ENCODE measurements at places on chromosomes 16 and 17. TPM values are rescaled to one million over a fixed set of nuclear protein-coding genes. Genes with fewer than 3 reads are reported as not detected.

- no peak for DNase-seq
Observed at GRCh38 chr16:8493972-8494371, 96.3 kb downstream of the TMEM114 start.

- no peak for DNase-seq
Observed at GRCh38 chr17:40873801-40874200, 6.8 kb upstream of the KRT12 start.

Gene KRTAP4-5
- total RNA-seq = not detected

DNA sequence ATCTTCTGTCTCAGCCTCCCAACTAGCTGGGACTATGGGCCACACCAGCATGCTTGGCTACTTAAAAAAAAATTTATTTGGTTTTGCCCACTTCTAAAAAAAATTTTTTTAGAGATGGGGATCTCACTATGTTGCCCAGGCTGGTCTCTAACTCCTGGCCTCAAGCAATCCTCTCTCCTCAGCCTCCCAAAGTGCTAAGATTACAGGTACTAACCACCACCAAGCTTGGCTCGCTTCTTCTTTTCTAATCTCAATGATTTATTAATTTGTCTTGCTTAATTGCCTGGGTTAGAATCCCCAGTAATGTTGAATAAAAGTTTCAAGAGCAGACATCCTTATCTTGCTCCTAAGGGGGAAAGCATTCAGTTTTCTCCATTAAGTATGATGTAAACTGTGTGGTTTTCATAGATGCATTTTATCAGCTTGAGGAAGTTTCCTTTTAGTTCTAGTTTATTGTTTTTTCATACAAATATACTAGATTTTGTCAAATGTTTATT, 65.8 kb upstream of the NACA2 start:
- DNase-seq = no peak

Gene TPSG1
- not detected for total RNA-seq

GRCh38 chr17:9899280-9900043, 5.6 kb downstream of the RCVRN start:
- no peak for DNase-seq

GRCh38 chr16:78209951-78210661, 110.7 kb downstream of the WWOX start:
- DNase-seq = peak; percentile 66

DNA sequence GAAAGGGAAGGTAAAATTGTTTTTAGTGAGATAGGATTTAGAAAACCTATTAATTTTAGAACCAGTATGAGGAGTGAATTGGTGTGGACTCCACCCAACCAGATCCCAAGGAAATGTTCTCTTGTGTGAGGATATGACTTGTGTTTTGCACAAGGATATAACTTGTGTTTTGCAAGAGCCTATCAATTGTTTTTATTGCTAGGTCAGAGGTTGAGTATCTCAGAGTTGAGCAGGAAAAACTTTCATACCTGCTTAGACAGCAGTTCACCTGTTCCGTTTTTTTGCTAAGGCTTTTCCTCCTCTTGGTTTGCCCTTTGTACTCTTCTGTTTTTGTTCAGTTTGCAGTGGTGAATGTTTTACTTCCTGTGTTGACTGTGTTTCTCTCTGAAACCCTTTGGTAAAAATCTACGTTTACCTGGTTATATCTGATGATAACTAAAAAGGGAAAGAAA, 5.1 kb downstream of the NBR1 start:
- DNase-seq = no peak

- DNase-seq = no peak
Observed at GRCh38 chr16:86045591-86045971, 146.6 kb downstream of the IRF8 start.

DNA sequence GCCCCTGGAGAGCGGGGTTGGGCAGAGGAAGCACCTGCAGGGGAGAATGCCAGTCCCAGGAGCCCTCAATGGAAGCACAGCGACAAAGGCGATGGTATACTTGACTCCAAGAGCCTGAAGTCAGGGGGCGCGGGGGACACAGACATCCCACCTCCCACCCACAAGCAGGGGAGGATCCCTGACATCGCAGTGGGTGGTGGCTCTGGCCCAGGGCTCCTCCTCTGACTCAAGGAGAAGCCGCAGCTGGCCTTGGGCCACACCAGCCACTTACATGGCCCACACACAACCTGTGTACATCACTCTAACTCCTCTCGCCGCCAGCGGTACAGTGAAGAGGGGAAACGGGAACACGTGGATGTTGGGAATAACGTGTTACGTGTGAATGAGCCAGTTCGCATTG, 44.3 kb downstream of the FZD2 start:
- no peak for DNase-seq

DNA sequence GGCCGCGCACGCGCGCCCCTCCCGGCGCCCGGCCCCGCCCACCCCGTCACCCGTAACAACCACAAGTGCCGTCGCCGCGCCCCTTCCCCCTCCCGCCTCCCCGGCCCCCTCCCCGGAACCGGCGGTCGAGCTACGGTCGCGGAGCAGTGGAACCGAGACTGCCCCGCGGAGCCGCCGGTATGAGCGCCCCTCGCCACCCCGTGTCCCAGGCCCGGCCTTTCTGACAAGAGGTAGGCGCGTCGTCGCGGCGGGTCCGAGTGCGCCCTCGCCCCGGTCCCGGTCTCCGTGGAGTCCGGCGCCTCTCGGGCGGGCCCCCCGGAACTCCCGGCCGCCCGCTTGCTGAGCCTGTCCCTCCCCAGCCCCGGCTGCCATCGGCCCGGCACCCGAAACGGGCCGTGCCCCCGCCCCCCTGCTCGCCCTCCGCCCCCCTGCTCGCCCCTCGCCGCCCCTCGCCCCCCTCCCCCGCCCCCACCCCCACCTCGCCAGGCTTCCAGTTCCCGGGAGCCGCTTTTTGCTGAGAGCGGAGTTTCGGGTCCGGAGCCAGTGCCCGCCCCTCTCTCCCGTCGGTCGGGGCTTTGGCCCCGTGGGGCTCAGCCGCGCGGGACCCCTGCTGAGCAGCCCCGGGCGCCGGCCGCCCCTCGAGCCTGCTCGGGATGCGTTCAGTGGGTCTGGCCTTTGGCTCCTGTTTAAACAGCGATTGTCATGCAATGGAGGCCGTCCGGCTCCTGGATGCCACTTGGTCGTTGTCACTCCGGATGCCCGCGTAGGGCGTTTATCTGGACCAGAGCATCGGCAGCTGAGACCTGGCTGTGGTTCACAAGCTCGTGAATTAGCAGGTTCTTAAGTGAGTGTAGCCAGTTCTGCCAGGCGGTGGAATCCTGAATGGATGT, at the start of gene SEC14L1:
TSS of gene SEC14L1 (plus strand) at position 92 of the 890 bp plus-strand sequence. CDS start 2,628 bp downstream, outside the sequence.
- peak; percentile 39 for DNase-seq

- peak; percentile 66 for DNase-seq
Observed at GRCh38 chr16:29819506-29819905, 756 bp upstream of the MVP start.

DNA sequence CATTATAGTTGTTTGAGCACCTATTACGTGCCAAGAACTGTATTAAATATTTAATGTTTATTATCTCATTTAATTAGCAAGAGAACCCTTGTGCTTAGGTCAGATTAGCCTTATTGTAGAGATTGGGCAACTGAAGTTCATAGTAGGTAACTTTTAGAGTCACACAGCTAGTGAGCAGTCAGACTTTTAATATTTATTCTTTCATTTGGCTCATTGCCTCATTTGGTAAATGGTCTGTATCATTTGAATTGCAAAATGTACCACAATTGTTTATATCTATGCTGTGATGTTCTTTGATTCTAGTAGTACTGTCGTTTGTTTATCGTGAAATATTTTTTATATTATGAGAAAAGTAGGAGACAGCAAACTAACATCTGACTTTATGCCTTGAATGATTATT, 7.6 kb downstream of the CLTC start:
- no peak for DNase-seq

- no peak for DNase-seq
Observed at GRCh38 chr16:48441106-48441505, 55.9 kb upstream of the SIAH1 start.

Gene CLEC3A
- not detected for total RNA-seq

- no peak for DNase-seq
Observed at GRCh38 chr17:48247603-48248002, 140.0 kb downstream of the SNX11 start.

DNA sequence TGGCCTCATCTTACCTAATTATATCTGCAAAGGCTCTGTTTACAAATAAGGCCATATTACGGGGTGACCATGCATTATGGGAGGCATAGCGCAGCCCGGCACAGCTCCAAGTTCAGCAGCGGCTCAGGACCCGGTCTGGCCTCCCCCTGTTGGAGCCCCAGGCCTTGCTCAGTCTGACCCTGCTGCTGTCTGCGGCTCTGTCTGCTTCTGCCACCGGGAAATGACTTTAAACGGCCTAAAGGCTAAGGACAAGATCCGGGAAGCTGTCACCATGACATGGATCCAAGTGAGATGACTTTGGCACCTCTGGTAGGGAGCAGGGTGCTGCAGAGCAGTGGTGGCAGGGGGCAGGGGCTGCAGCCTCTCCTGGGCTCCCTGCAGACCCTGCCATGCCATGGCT, 140.6 kb upstream of the GSE1 start:
- no peak for DNase-seq

GRCh38 chr16:87838643-87839541, 30.4 kb downstream of the SLC7A5 start:
- DNase-seq = no peak

Gene ARL4D
- total RNA-seq = 33.5 TPM

DNA sequence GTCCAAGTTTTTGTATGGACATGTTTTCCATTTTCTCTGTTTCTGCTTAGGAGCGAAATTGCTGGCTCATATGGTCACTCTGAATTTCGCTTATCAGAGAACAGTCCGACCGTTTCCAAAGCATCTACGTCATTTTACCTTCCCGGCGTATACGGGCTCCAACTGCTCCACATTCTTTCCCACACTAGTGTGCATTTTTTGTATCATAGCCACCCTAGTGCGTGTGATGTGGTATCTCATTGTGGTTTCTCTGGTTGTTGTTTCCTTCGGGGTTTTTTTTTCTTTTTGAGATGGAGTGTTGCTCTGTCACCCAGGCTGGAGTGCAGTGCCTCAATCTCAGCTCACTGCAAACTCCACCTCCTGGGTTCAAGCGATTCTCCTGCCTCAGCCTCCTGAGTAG, 31.0 kb upstream of the BHLHA9 start:
- no peak for DNase-seq

Gene ASPHD1
- total RNA-seq = 4.8 TPM

DNA sequence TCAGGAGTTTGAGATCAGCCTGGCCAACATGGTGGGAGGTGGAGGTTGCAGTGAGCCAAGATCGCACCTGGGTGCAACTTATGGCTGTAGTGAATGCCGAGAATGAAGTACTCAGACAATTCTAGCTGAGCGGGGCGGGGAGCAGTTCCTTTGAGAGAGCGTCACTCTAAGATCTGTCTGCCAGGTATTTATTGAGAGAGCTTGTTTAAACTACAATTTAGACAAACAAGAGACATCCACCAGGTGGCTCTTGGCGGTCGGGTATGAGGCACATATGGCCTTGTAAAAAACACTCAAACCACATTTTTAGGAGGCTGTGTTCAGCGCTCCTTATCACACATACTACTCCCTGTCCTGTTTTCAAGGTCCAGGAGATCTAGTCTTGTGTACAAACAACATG, 40.6 kb upstream of the CDH1 start:
- DNase-seq = no peak

Gene WSCD1
- 0.44 TPM for total RNA-seq

DNA sequence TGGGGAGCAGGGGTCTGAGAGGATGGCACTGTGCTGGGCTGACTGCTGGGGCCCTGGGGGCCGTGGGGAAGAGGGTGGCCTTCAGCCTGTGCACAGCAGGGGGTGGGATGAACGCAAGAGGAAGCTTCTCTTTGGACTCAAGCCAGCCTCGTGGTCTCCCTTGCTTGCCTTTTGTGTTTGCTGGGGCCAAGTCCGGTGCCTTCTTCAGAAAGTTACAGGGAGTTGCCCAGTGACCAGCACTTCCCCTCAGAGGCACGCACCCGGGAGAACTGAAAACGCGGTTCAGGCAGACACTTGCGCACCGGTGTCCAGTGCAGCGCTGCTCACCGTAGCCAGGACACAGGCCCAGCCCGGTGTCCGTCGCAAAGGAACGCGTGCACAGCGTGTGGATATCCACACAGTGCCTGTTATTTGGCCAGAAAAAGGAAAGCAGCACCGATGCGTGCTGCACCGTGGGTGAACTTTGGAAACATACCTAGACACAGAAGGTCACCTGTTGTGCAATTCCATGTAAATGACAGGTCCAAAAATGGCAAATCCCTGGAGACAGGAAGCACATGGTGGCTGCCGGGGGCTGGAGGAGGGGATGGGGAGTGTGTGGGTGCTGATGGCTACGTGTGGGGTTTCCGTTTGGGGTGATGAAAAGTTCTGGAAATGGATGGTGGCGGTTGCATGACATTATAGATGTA, 29.4 kb upstream of the NUDT16L1 start:
- no peak for DNase-seq
